Heart left ventricle (tissue), 16 donors: ENCODE measurements at places on chromosomes 7 and 10. TPM values are rescaled to one million over a fixed set of nuclear protein-coding genes. Genes with fewer than 3 reads are reported as not detected.

GRCh38 chr10:66837990-66838389 lies 87.8 kb upstream of the LRRTM3 start:
- DNase-seq: no peak

DNA sequence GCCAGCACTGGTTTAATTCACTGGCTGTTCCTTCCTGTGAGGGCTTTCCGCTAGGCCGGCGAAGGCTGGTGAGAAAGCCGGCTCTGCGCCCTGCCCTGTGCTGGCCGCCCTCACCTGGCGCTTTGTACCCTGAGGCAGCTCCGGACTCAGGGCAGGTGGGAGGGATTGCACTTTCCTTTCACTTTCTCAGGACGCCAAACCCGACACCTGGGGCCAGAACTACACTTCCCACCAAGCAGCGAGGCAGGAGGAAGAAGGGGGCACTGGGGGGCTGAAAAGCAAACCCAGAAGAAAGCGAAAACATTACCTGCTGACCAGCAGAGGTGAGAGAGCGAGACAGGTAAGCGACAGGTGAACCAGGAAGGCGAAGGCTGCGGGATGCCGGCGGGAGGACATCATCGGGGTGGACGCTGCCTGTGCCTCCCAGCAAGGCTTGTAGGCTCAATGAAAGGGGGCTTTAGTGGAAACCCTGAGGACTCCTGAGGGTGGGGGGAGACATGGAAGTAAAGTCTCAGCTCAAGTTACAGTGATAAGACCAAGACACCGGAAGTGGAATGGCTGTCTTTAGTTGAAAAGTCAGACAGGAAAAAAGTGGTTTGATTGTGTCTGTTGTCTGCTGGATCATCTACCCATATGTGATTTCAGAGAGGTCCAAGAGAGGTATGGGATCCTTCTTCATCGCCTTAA lies at the start of gene RAB19:
RAB19 (plus strand) TSS at position 181 of the 687 bp plus-strand sequence. CDS start 3,589 bp downstream, outside the sequence.
- DNase-seq: no peak

GRCh38 chr10:58201704-58202103 lies 66.0 kb downstream of the IPMK start:
- DNase-seq: no peak

GRCh38 chr7:1987084-1987535 lies 245.6 kb downstream of the MAD1L1 start:
- peak; percentile 9 for DNase-seq

RNF32 gene
- 0.30 TPM for total RNA-seq
